Kidney epithelial cell (primary cell): ENCODE measurements at places on chromosomes 4 and X.

- no peak for DNase-seq
Observed at GRCh38 chrX:134933911-134934310, 56.9 kb upstream of the SMIM10 start.

DNA sequence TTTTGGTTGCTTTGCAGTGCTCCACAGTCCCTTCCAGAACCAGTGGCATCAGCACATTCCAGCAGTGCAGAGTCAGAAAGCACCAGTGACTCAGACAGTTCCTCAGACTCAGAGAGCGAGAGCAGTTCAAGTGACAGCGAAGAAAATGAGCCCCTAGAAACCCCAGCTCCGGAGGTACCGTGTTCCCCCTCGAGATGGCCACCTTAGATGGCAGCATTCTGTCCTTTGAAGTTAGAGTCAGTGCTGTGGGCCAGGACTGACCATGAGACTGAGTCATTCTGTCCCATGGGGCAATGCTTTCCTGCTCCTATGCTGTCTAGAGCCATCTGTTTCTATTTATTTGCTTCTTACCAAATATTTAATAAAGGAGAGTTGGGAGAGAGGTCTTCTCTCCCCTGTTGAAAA, 112.3 kb downstream of the KLHL8 start:
- DNase-seq, result peak; percentile 69

- no peak for DNase-seq
Observed at GRCh38 chrX:78199851-78200250, 60.4 kb upstream of the TAF9B start.

GRCh38 chr4:7074426-7074825, 6.6 kb upstream of the GRPEL1 start:
- no peak for DNase-seq

DNA sequence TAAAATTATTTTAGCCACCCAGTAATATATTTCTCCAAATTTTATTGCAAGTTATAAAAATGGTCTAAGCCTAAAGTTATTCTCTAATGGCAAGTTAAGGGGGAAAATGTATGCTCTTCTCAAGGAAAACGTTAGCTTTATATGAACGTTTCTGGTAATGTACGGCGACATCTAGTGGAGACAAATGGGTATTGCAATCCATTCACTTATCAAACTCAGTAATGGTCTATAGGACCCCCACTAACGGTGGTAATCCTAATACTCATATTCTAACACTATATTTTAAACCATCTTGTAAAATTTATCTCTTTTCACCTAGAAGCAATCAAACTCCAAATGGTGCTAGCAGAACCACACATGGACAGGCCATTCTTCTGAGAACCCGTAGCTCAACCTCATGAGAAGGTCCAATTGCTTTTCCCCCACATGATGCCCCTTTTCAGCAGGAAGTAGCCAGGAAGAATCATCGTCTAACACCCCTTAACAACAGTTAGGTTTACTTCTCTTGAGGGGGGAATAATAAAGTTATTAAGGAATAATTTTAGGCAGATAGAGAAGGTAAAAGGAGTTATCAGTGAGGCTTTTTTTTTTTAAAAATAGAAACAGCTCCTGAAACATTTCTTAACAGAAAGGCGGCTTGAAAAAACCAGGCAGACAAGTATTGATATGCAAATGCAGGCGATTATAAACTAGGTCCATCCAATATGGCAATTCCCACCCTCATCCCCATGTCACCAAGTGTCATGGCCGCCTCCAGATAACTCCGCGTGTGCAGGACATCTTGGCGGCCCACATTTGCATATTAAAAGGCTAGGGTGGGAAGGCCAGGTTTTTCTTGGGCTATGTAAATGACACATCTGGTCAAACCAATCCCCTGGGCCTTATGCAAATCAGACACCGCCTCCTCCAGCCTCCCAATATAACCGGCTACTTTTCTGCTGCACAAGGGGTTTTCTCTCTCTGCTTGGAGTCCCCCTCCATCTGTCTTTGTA, 35.0 kb downstream of the NUDT11 start:
- no peak for DNase-seq

- DNase-seq, result no peak
Observed at GRCh38 chr4:61332693-61333092, 132.6 kb downstream of the ADGRL3 start.

DNA sequence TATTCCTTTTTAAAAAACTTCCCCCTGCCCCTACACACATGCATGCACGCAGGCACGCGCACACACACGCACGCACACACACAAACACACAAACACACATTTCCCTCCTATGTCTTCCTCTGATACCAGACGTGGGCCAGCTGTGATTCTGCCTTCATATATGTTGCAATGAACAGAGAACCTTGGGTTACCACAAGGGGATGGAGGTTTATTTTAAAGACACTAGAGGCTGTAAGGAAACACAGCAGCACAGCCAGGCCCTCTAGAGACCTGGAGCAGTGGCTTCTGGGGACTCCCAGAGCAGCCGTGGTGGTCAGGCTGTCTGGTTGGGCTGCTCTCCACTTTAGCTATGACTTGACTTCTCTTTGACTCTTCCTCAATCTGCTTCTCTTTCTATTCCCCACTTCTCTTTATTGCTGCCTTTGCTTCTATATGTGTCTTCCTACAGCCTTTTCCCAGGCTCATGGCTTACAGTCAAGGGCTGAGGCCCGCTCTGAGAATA, 3.2 kb upstream of the TLR10 start:
- DNase-seq, result no peak

GRCh38 chr4:30717208-30718020, 2.8 kb upstream of the PCDH7 start:
- DNase-seq, result no peak

GRCh38 chr4:82287720-82288119, 86.1 kb downstream of the HNRNPD start:
- no peak for DNase-seq

GRCh38 chr4:139815778-139816601, 150.4 kb downstream of the MGST2 start:
- peak; percentile 59 for DNase-seq

DNA sequence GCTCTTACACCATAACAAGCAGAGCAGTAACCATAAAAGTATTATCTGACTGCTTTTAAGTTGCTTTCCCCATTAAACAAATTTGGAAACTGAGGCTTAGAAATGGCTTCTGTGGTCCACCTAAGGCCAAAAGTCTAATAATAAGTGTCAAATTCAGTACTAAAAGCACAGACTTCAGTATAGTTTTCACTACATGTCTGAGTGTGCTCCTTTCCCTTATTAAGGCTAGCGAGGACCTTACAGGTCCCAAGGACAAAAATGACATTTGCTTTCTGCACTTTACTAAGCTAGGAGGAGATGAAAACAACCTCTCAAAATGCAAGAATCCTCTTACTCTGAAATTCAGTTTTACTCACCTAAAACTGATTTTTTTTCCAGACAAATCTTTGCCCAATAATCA, 127.2 kb downstream of the ENOX2 start:
- DNase-seq, result no peak

DNA sequence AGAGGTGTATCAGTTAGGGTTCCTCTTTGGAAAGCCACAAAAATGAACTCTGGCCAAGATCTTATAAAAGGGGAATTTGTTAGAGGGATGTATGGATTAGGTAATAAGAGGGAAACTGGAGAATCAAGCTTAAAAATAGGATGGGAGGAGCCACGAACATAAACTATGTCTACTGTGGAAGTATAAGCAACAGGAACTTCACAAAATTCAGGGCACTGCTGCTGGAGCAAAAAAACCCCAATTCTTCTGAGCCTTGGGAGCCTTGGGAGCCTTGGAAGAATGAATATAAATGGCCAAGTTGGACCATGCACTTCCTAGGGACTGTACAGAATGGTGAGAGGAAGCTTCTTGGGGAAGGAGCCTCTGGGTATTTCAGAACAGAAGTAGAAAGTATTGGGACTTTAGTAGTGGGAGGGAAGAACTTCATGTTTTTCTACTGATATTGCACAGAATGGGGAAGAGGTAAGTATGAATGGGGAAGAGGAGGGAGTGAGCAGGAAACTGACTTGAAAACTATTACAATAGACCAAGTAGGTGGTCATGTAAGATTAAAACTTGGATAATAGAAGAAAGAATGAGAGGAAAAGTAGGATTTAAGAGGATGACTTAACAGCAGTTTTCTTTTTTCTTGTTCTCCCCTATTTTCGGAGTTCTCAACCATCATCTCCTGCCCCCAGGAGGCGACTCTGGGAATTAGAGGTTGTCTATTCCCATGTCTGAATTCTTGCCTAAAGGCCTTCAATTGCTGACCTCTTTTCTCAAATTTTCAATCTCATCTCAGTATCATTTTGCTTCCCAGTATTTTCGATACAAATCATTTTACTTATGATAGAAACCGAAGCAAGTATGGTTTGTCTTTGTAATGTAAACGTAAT, 44.4 kb upstream of the TAPT1 start:
- no peak for DNase-seq

- no peak for DNase-seq
Observed at GRCh38 chr4:48031802-48032525, 15.4 kb downstream of the NIPAL1 start.

DNA sequence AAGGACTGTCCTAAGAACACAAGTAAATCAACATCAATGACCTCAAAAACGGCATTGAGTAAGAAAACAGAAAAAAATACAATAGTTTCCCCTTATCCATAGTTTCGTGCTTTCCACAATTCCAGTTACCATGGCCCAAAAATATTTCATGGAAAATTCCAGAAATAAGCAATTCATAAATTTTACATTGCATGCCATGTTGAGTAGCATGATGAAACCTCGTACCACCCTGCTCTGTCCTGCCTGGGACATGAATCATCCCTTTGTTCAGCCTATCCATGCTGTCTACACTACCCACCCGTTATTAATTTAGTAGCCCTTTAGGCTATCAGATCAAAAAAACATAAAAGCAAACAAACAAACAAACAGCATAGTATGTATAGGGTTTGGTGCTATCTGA, 51.1 kb downstream of the KLF3 start:
- no peak for DNase-seq

- DNase-seq, result no peak
Observed at GRCh38 chr4:61740886-61741285, 540.8 kb downstream of the ADGRL3 start.

DNA sequence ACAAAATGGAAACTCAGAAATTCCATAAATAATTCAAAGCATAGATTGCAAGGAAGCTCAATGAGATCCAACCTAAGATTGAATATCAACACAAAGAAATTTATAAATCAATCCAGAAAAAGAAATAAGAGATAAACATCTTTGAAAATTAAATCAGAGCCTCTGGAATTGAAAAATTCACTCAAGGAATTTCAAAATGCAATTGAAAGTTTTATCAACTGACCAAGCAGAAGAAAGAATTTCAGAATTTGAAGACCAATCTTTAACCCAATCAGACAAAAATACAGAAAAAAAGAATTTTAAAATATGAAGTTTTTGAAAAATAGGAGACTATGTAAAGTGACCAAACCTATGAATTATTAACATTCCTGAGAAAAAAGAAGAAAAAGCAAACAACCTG, 134.1 kb downstream of the GASK1B start:
- DNase-seq, result no peak

GRCh38 chrX:22383988-22384387, 111.3 kb downstream of the CBLL2 start:
- no peak for DNase-seq

GRCh38 chr4:120877021-120877420, 45.5 kb downstream of the PRDM5 start:
- DNase-seq, result no peak

- DNase-seq, result no peak
Observed at GRCh38 chr4:78310007-78310739, 241.4 kb upstream of the ANXA3 start.

DNA sequence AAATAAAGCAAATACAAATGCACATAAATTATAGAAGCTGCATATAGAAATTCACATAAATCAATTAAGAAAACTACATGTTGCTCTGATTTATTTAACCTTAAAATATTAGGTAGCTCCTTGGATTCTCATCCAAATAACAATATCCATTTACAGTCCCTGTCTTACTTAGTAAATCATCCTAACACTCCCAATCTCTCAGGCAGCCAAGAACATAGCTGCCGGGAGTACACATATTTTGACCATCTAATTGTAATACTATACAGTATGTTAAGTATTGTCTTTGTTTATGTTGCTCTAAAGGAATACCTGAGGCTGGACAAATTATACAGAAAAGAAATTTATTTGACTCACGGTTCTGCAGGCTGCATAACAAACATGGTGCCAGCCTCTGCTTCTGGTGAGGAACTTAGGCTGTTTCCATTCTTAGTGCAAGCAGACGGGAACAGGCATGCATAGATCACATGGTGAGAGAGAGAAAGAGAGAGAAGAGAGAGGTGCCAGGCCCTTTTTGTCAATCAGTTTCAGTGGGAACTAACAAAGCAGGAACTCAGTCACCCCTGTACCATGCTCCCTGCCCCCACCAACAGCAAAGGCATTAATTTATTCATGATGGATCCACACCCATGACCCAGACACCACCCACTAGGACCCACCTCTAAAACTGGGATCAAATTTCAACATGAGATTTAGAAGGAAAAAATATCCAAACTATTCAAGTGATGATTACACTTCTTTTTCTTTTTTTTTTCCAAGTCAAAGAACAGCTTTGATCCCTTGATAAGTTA, 614.8 kb upstream of the TECRL start:
- no peak for DNase-seq

GRCh38 chr4:65635051-65635821, 35.1 kb downstream of the EPHA5 start:
- no peak for DNase-seq

DNA sequence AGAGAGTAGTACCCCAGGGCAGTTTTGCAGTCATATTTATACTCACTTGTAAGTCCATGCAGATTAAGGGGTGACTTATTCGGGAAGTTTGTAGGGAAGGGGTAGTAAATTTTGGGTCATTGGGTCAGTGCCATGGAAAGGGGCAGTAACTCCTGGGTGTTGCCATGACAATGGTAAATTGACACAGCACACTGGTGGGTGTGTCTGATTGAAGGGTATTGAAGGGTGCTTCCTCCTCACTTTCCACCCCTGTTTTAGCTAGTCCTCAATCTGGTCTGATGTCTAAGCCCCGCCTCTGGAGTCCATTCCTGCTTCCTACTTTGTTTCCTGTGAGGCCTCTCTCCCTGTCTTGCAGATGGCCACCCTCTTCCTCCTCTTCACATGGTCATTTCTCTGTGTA, 11.9 kb downstream of the ODAPH start:
- DNase-seq, result no peak

GRCh38 chrX:133966199-133966598, 19.2 kb downstream of the GPC3 start:
- DNase-seq, result no peak

DNA sequence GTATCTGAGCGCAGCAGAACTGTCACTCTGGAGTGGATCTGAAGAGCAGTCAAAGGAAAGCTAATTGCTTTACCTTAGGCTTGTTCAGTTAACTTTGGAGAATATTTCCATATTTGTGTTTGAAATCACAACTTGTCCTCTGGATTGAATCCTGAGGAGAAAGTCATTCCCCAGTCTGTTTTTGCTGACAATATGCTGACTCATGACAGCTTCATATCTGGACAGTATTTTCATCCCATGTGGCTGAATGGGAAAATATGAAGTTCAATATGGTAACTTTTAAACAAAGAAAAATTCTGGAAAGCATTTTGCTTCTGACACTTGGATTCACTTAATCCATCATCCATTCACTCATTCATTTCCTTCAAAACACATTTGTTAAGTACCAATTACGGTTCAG, 46.3 kb upstream of the MAGEC3 start:
- no peak for DNase-seq

DNA sequence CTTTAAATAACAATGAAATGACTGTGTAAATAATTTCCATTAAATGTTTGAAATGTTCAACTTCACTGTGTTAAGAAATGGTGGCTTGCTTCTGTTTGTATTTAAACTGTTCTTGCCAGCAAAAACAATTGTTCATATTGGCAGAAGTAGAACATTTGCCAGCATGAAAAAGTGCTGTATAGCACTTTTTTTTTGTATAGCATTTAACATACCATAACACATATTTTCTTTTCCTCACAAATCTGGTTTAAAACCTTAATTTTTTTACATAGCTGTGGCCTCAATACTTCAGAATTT, 94.1 kb downstream of the COX18 start:
- DNase-seq, result no peak
